ENCODE measurements at places on chromosomes 2 and 18.

GRCh38 chr2:134149904-134150303, 104.0 kb upstream of the MGAT5 start:
- DNase-seq, result no peak

- DNase-seq, result no peak
Observed at GRCh38 chr2:128695646-128696220, 377.1 kb upstream of the HS6ST1 start.

DNA sequence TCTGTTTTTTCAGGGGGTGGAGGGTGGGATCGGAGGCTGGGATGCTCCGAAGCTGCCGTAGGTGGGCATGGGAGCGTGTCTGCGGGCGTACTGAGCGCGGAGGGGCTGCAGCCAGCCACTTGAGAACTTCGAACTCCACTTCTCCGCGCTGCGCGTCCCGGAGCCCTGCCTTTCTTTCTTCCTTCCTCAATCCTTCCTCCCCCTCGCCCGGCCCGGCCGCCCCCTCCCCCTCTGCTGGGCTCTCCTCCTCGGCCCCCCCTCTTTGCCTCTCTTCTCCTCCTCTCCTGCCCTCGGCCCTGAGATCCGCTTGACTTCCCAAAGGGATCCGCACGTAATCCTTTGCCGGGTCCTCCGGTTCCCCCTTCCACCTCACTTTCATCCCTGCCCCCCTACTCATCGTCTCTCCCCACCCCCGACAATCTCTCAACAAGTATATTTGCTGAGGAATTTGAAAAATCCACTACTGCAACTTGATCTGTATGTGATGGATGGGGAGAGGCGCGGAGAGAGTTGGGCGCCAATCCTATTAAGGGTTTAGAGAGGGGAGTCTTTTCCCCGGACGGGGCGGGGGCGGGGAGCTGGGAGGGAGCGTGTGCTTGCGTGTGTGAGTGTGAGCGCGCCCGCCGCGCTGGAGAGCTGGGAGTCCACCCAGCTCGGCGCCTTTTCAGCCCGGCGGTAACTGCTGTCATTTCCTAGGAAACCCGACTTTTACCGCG, 1.1 kb downstream of the GLI2 start:
- no peak for DNase-seq

GRCh38 chr2:218882866-218883366, 2.3 kb downstream of the WNT10A start:
- DNase-seq, result no peak

DNA sequence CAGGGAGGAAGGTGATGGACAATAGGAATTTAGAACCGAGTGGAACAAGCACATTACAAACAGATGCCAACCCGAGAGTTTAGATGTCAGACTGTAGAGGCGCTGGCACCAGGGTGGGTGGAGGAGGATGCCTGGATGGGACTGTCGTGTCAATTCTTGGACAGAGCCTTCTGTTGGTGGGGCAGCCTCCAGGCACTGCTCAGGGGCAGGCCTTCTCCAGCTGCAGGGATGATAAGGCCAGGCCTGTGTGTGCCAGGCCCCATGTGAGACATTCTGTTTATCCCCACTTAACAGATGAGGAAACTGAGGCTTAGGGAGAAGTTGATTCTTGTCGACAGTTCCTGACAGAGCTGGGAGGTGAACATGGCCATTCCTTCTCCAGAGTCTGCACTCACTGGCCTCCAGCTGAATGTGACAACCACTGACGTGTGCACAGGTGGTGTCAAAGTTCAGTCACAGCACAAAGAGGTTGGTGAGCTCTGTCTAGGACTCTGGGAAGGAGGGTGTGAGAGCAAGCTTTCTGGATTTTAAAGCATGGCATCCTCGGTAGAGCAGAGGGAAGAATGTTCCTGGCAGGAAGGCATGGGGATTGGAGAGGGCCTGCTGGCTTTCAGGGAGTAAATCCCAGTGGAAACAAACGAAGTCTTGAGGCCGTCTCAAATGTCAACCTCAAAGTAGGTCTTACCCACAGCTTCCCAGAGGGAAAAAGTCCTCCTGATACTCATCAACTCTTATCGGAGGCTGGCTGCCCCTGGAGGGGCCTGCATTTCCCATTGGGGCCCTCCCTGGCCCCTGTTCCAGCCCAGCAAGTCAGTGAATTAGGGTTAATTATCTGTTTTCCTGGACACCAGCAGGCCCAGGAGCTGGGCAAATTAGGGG, 52.4 kb downstream of the GLI2 start:
- DNase-seq, result no peak

DNA sequence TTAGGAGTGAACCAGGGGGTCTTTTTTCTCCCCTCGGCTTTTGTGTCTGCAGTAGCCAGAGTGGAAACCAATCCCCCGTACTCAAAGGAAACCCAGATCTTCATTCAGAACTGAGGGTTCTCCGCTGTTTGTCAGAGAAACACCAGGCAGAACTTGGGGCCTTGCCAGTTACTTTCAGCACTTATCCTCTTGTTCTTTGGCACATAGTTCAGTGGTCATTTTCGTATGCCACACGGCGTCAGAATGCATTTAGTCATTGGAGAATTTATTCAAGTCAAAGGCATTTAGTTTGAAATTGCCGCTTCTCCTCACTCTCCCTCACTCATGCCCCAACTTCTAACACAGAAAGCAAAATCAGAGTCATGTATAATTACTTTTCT, 102.9 kb downstream of the CABLES1 start:
- DNase-seq, result no peak

DNA sequence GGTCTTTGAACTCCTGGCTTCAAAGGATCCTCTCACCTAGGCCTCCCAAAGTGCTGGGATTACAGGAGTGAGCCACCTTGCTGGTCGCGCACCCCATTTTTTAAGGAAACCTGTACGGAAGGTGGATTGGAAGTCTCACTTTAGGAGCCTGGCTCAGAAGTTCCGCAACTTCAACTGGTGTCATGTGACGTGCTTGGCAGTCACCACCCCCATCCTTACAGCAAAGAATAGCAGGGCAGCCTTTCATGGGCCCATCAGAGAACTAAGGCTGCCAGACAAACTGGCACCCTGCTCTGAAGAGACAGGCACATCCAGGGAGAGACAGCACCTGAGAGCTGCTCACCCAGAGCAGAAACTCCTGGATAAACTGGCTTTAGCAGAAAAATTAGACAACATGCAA, 3.3 kb upstream of the SLC66A2 start:
- DNase-seq, result no peak

DNA sequence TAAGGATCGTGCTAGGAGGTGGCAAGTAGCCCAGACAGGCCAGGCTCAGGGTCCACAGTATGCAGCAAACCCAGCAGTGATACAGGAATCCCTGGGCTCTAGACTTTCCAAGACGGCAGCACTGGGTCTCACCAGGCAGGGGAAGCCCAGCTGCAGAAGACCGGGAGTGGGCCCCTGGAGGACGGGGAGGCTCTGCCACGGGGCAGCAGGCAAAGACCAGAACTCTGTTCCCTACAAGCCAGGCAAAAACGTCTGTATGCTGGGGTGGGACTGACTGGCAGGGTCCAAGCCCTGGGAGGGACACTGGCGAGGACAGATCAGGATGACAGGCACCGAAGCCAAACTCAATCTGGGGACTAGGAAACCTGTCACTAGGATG, 98.9 kb upstream of the SEC11C start:
- DNase-seq, result no peak

- no peak for DNase-seq
Observed at GRCh38 chr18:58991167-58991798, 126.6 kb downstream of the ZNF532 start.

GRCh38 chr2:176024083-176024482, 22.0 kb upstream of the LNPK start:
- no peak for DNase-seq

GRCh38 chr2:31579996-31580320, 780 bp downstream of the SRD5A2 start:
- no peak for DNase-seq

DNA sequence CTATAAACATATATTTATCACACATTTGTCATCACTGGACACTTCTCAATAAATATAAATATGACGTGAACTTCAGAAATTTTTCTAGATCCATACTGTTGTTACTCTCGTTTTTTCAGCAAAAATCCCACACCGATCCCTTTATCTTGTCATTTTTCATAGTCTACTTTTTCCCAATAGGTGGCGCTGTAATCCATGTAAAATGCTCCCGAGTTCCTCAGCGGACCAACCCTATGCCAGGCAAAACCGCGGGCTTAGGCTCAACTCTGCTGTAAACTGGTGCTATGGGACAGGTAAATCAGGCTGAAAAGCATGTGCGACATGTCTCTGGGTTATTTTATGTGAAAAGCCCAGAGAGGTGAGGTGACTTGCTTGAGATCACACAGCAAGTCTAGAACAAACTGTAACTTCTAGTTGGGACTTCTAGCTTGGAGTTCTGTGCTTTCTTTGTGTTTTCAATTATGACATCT, 104.0 kb downstream of the COBLL1 start:
- no peak for DNase-seq

DNA sequence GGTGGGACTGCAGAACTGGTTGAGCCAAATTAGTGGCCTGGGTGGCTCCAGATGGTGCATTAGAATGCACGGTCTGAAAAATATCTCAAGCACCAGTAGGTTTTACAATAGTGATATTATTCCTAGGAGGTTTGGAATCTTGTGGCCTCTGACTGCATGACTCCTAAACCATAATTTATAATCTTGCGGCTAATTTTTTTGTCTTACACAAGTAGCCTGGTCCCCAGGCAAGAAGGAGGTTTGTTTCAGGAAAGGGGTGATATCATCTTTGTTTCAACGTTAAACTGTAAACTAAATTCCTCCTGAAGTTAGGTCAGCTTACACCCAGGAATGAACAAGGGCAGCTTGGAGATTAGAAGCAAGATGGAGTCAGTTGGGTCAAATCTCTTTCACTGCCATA, 98.9 kb upstream of the ARL4C start:
- no peak for DNase-seq

DNA sequence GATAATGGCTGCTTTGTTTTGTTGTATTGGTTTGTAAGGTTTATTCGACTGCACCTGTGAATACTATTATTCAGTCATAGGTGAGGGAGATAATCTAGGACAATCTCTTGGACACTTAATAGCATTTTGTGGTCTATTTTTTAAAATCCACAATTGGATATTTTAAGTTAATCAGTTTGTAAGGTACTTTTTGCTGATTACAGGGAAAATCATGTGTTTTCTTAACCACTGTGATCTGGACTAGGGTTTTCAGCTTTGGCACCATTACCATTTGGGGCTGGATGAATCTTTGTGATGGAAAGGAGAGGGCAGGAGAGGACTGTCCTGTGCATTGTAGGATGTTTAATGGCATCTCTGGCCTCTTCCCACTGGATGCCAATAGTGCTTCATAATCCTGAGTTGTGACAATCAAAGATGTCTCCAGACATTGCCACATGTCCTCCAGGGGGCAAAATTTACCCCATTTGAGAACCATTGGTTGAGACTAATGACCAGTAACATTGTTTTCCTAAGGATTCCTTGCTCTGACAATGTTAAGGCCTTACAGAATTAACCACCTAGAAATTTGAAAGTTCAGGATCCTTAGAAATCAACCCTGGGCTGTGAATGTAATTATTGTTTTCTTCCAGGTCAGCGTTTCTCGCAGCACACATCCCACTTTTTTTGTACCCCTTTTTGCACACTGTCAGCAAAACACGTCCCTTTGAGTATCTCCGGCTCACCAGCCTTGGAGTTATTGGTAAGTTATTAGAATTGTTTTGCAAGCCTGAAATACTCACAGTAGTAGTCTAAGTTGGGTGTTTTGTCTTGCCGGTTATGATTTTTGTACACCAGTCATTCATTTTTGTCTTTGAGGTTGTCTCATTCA, 15.6 kb downstream of the CNOT9 start:
- DNase-seq, result no peak

- DNase-seq, result no peak
Observed at GRCh38 chr2:50594233-50594632, 437.7 kb downstream of the NRXN1 start.

DNA sequence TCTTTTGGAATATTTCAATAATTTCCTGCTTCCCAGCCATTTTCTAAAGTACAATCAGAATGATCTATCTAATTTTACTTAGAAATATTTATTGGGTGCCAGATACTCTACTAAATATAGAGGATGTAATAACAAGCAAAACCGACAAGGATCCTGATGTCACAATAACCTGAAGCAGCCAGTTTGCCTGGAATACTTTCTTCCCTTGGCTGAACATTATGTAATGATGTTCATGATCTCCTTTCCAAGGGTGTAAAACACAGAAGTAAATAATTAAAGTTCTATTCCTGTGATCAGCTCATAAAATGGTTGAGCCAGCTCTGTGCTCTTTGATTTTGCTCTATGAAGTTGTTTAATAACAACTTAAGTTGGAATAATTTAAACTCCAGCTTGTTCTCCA, 2.6 kb upstream of the MRPL19 start:
- no peak for DNase-seq

GRCh38 chr18:741931-742512, 29.6 kb upstream of the ENOSF1 start:
- no peak for DNase-seq

- no peak for DNase-seq
Observed at GRCh38 chr2:110107092-110108079, 8.2 kb downstream of the MALL start.

- DNase-seq, result no peak
Observed at GRCh38 chr18:77151772-77152520, 19.4 kb upstream of the MBP start.

GRCh38 chr2:99032001-99032400, 96.0 kb upstream of the CRACDL start:
- no peak for DNase-seq

- no peak for DNase-seq
Observed at GRCh38 chr2:215280326-215280725, 31.5 kb upstream of the ATIC start.

- no peak for DNase-seq
Observed at GRCh38 chr2:152472481-152472887, 137.5 kb downstream of the FMNL2 start.

- DNase-seq, result no peak
Observed at GRCh38 chr2:113171334-113172075, 2.3 kb upstream of the PSD4 start.

DNA sequence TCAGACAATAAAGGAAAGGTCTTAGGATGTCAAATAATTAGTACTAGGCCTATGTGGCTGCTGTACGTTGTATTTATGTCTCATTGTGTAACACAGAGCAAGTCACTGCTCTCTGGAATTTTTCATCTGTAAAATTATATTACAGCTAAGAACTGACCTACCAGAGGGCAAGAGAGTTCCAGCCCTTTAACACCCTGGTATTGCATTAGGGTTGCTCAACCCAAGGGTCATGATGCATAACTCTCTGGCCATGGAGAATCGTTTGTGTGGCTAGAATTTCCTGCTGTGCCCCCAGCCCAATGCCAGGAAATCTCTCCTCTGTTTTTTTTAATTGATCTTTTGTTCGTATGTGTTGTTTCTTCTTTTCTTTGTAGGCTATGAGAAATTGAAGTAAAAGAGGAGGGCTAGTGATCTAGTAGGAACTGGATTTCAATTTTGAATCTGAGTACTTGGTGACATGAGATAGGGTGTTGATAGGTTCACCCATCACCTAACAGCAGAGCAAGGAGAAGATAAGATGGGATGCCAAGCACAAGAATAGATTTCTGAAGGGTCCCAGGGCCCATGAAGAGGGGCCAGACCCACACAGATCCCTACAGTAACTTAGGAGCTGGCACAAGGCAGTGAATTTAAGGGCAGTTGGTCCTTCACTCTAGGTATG, 571.2 kb upstream of the TNP1 start:
- DNase-seq, result no peak

Data from esophagus squamous epithelium (tissue), 5 donors.